ENCODE measurements at places on chromosomes 12 and 14.

GRCh38 chr12:108340037-108340436 lies 926 bp upstream of the CMKLR1 start:
- DNase-seq, result no peak

DNA sequence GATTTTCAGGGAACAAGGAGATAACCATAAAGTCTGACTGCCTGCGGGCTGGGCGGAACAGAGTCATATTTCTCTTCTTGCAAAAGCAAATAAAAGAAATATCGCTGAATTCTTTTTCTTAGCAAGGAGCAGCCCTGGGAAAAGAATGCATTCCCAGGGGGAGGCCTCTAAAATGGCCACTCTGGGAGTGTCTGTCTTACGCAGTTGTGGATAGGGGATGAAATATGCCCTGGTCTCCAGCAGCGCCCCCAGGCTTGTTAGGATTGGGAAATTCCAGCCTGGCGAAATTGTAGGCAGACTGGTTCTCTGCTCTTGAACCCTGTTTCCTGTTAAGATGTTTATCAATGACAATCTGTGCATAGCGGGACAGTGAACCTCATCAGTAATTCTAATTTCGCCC lies 40.5 kb downstream of the PCNX1 start:
- no peak for DNase-seq

- DNase-seq, result peak; percentile 87
Observed at GRCh38 chr14:56333359-56334292, 215.4 kb downstream of the PELI2 start.

GRCh38 chr12:51108136-51108535 lies 24.7 kb upstream of the CSRNP2 start:
- DNase-seq, result no peak

DNA sequence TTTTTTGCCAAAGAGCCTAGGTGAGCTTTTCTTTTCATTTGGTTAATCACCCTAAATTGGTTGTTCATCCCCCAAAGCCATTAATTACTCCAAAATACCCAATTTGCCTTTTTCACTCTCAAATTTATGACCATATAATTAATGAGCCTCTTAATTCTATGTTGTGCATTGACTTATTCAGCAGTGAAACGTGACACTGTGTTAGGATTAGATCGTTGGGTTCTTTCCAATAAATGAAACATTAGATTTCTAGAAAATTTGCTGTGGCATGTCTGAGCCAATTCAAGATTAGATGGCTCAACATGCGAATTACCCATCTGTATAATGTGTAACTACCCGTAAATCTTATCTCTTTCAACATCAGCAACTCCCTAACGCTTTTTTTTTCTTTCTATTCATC lies 273.4 kb downstream of the BMP4 start:
- no peak for DNase-seq

Data from HTR-8/SVneo (cell line).